ENCODE measurements at places on chromosomes 1 and 21. TPM values are rescaled to one million over a fixed set of nuclear protein-coding genes. Genes with fewer than 3 reads are reported as not detected.

The PROK1 gene
- not detected for total RNA-seq

The CHIT1 gene
- total RNA-seq: 0.52 TPM

DNA sequence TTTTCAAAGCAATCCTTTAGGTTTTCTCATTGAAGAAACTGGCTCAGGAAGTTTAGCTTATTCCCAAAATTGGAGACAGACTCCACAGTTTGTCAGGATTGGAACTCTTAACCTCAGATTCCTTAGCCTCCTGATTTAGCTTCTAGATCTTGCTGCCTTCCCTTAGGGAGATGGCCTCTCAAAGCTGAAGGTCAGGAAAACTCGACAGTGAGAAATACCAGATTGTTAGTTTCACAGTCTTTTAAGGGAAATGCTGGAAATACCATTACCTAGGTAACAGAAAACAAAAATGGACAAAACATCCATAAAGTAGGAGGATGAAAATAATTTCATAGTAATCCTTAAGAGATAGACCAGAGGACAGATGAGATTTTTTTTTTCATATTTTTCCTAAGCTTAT, 7.8 kb downstream of the RASAL2 start:
- no peak for DNase-seq

- DNase-seq: no peak
Measured at GRCh38 chr1:86155807-86156565, 586 bp downstream of the COL24A1 start.

- DNase-seq: no peak
Measured at GRCh38 chr1:62288224-62288623, 31.0 kb downstream of the KANK4 start.

- no peak for DNase-seq
Measured at GRCh38 chr1:27542463-27543273, 52.7 kb upstream of the WASF2 start.

Measured in activated T-helper 1 cell treated with anti-CD3 and anti-CD28 coated beads, Interleukin-12 subunit alpha, Interleukin-12 subunit beta, Interleukin-2, Interleukin-4 antibody, amounts not matched to agents 30 ng/mL and 10 ng/mL and 1 ng/mL, durations not matched to agents 14 hours and 24 hours and 36 hours (primary cell).